M059J (cell line): ENCODE measurements at places on chromosomes 2 and 18.

- no peak for DNase-seq
Measured at GRCh38 chr2:27308359-27308881, at the start of gene UCN. UCN (minus strand) TSS chr2:27308445; CDS start chr2:27307895, 550 bp downstream.

DNA sequence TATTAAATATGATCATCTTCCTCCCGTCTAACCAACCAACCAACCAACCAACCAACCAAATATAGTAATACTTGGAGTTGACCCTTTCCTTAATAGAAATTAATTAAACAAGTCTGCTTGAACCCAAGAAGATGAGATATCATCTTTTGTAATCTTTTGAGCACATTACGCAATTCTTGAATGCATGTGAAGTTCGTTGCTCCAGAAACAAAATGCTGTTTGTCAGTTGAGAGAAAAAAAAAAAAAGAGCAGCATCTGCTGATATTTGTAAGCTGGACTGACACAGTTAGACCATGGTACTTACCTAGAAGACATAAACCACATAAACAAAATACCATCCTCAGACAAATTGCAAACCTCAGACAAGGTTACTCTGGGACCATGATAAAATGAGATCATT lies 9.2 kb upstream of the SERPINB2 start:
- DNase-seq, result peak; percentile 57

- DNase-seq, result no peak
Measured at GRCh38 chr2:16365366-16365765, 300.3 kb downstream of the CYRIA start.

GRCh38 chr2:217065695-217066405 lies 206.0 kb upstream of the TNP1 start:
- peak; percentile 97 for DNase-seq

DNA sequence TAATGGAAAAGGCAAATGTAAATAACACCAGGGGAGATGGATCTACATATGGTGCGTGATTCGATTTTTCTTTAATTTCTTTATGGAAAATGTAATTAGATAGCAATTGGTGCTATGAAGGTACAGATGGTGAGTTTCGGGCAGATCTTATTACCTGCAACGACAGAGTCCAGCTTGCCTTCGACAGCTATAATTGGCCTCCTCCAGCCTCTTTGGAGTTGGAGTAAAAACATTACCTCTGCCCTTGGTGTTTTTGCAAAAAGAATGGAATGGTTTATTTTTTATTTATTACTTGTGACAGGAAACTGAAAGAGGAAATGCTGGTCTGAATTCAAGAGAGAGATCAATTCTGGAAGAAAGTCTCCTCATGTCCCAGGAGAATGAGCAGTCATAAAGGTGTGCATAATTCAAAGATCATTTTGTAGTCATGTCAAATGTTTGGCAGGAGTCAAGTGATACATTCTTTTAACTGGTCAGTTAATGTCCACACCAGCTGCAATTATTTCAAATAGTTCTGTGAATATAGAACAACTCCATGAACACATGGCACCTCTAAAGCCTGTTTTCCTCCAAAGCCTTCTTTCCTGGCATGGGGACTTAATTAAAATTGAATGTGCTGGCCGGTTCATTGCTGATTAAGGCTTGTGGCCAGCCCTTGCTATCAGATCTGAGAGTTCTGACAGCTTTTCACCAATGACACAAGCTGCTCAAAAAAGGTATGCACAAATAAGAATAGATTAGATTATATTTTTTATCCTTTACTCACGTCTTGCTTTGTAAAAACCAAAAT lies 46.9 kb upstream of the KCNH7 start:
- no peak for DNase-seq

- no peak for DNase-seq
Measured at GRCh38 chr2:159217676-159218075, 68.8 kb downstream of the WDSUB1 start.

- DNase-seq, result peak; percentile 96
Measured at GRCh38 chr2:96556441-96557330, 20.1 kb downstream of the ARID5A start.

DNA sequence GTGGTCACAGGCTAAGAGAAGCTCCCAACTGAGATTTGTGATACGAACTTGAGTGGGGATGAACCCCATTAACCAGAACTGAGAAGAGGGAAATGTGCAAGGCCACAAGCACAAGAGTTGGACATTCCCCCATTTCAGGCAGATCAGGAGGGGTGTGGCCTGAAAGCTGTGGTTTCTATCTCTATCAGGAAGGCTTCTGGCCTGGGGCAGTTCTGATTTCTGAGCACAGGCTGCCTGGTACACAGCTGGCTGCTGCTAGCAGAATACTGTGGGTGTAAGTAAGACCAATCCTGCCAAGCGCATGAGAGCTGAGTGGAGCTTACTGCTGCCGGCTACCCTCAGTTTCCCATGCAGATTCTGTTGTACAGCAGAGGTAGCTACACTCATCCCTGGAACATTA lies 484.6 kb downstream of the SATB2 start:
- peak; percentile 15 for DNase-seq

DNA sequence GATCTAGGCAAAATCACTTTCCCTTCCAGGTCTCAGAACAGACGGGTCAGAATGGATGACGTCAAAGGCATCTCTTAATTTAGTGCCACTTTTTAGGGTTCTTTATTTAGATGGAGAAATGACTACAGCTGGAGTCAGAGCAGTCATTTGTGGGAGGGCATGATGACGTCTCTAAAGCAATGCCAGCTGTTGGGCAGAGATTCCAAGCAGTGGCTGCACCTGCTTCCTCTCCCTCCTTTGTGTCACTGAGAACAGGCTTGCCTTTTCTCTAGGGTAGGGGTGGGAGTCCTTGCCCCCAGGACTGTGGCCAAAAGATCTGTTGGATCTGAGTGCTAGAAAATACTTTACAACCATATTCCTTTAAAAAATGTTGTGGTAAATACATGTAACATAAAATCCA lies 28.7 kb upstream of the SKOR2 start:
- DNase-seq, result no peak

GRCh38 chr2:224366267-224366844 lies 35.6 kb downstream of the FAM124B start:
- DNase-seq, result peak; percentile 6

DNA sequence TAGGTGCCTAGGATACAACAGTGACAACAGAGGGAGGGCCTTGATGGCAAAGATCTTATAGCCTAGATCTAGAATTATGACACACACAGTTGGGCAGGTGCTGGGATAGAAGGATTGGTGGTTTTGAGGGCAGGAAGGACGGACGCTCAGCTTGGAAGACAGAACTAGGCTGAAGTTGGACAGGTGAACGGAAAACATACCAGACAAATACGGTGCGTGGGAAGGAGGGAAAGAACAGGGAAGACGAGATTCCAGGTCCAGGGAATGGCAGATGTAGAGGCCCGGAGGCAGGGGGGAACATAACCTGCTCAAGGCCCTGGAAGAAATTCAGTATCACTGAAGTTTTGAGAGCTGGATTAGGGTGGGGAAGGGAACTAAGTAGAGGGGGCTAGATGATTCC lies 40.8 kb downstream of the CRACDL start:
- DNase-seq, result no peak

DNA sequence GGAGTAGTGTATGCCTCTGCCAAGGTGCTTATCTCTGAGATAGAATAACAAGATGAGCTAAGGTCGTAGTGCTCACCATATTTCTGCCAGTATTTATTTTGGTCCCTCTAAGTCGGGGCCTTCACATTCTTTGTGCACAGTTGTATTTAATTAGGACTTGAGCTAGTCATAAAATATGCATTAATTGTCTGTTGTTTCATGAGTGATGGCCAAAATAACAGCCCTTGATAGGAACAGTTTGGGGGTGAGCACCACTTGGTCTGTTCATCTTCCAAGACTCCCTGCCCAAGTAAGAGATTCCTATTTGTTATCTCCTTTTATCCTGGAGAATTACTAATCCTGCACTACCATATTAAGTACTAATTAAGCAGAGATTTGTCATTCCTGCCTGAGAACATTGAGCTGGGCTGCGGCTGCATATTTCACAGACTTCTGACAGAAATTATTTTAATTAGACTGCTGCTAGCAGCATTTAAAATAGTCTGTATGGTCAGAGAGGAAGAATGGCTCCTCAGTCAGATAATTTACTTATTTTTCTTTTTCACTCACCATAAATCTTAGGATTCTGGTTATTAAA lies 435.1 kb downstream of the MTX2 start:
- no peak for DNase-seq

DNA sequence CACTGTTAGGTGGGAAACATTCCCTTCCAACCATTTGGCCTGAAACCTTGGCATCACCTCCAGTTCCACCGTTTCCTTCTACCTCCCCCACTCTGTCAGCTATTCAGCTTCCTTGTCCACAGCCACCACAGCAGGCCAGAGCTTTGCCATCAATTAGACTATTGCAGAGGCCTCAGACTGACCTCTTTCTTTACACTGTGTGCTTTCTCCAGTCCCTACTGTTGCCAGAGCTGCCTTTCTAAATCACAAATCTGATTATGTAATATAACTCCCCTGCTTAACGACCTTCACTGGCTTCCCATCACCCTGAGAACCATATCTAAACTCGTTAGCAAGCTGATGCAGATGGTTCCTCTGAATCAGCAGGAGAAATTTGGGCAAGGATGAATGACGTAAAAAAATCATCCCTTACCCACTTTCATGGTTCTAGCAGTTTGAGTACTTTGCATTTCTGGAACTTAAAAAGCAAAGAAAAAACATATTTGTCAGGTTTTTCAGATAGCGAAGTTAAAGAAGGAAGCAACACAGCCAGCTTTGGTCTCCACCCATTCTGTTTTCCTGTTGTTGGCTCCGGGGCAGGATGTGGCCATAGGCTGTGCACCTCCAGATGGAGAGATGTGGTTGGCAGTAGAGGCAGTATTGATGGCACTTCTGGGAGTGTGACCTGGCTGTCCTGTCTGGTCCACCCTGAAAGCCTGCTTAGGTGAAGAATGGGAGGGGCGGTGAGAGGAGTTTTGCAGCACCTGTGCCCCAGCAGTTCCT lies 422.1 kb downstream of the PARD3B start:
- DNase-seq, result no peak

DNA sequence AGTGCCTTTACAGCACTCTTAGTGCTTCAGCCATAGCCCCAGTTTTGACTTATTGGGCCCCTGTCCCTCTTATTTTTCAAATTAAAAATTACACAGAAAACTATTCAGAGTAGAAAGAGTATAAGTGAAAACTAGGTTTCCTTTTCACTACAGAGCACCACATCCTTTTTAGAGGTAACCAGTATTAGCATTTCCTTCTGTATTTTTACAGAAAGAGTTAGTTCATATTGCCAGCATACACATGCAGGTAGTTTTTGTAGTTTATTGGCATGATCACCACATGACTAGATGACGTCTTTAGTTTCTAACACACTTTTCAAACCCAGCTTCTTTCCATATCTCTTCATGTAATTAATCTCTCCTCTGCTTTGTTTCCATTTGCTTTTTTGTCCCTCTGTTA lies 66.4 kb downstream of the UBE2E3 start:
- no peak for DNase-seq

- no peak for DNase-seq
Measured at GRCh38 chr2:236901956-236902355, 183.7 kb upstream of the COPS8 start.

GRCh38 chr18:65906621-65907034 lies 155.8 kb downstream of the CDH7 start:
- no peak for DNase-seq

DNA sequence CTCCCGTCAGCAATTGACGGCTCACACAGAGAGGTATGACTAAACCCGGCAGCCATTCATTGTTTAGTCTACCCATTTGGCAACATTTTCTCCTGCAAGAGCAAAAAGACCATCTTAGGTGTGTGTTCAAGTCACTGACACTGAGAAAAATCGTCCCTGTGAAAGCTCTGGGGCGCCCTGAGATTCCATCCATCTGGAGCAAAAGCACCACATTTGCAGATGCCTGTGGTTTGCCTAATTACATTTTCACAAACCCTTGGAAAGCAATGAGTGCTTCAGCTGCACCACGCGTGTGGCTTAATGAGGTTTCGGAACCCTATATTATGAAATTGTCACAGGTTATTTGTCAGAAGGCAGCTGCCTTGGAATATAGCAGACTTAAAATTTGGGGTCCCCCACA lies 110.7 kb upstream of the PTPRM start:
- DNase-seq, result no peak

GRCh38 chr2:237405006-237405559 lies 8.9 kb downstream of the COL6A3 start:
- DNase-seq, result no peak

GRCh38 chr2:198763793-198764192 lies 693.9 kb downstream of the SATB2 start:
- DNase-seq, result no peak

DNA sequence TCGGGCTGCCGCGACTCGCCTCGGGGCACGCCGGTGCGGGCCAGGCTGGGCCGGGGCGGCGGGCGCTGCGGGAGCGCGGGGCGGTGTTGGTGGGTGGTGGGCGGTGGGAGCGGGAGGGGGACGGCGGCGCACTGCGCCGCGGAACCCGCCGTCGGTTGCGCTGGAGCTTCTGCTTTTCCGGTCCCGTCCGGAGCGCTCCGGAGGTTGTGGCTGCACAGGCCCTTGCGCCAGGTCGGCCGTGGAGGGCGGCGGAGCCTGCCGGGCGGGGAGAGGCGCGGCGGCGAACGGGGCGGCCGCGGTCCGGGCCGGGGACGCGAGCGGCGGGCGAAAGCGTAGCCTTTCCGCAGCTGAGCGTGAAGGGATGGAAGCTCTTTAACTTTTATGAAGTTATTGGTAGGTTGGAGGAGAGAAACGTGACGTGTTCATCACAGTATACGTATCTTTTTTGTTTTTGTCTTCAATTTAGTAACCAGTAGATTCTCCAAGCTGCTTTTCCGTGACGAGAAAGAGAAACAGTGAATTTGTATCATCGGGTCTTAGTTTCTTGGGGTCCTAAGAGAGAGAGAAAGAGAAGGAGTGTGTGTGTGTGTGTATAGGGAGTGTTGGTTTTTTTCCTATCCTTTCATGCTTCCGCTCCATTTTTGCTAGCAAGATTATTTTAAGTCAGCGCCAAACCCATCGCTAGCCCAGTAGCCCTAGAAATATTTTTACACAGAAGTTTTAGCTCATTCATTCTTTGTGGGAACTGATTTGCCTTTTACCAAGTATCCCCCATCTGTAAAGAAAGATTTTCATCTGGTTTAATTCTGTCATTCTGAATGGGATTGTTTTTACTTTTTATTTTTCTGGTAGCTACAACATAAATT lies 535 bp downstream of the ATG4B start:
- DNase-seq, result peak; percentile 8

GRCh38 chr2:69465513-69466456 lies 28.6 kb upstream of the NFU1 start:
- DNase-seq, result no peak

DNA sequence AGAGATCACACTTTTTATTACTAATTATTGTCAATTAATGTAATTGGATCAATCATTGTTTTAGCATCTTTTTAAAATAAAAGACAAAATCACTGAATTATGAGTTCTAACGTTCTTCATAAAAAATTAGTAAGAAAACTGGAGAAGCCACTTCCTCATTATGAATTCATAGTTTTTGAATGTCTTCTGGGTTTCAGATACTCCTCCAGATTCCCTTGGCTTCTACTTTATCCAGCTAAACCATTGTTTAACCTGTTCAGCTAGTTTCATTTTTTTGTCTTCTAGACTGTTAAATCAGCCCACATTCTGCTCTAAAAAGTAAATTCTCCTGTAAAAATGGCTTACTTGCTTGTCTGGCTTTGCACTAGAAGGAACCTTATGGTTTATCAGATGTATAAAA lies 753.4 kb upstream of the ACVR2A start:
- DNase-seq, result no peak

- no peak for DNase-seq
Measured at GRCh38 chr18:63265326-63265725, 54.2 kb downstream of the BCL2 start.
